Cortex of kidney (tissue), 1 donor: ENCODE measurements at places on chromosomes 16 and 17.

DNA sequence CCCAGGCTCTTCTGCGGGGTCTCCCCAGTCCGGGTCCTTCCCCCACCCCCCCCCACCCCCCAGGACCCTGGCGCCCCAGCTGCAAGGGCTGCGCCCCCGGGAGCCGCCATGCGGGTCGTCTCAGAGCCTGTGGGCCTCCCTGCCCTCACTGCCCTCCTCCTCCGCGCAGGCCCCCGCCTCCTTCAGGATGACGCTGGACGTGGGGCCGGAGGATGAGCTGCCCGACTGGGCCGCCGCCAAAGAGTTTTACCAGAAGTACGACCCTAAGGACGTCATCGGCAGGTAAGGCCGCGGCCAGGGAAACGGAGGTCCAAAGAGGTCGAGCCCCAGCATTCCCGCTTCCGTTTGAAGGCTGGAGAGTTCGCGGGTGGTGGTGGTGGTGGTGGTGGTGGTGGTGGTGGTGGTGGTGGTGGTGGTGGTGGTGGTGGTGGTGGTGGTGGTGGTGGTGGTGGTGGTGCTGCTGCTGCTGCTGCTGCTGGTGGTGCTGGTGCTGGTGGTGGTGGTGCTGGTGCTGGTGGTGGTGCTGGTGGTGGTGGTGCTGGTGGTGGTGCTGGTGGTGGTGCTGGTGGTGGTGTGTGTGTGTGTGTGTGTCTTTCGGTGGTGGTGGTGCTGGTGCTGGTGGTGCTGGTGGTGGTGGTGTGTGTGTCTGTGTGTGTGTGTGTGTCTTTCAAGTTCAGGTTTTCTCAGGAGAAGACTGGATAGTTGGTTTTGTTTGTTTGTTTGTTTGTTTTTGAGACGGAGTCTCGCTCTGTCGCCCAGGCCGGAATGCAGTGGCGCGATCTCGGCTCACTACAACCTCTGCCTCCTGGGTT, 615 bp downstream of the PHKG2 start:
- no peak for DNase-seq

DNA sequence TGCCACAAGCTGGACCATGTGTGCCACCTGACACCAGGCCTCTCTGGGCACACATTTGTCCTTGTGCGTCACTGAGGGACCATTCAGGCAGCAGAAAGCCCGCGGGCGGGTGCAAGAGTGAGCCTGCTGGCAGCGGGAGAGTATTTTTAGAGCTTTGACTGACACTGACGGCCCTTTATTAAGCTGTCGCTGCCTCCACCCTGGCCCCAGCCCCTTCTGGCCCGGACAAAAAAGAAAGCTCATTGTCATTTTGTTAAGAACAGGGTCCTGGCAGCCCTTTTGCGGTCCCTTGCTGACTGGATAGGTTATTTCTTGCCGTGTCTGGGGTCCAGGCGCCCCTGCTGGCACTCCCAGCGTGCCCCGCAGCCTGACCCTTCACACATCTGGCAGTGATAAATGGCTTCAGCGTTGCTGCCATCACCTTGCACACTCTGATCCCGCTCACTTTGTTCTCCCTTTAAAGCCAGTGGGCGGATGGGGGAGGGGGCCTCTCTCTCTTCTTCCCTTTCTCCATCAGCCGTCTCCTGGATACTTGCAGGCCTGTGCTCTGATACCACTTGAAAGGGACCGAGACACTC, 78.4 kb upstream of the NKD1 start:
- DNase-seq: no peak

- DNase-seq: no peak
Measured at GRCh38 chr17:73639322-73639721, 4.9 kb downstream of the SDK2 start.

GRCh38 chr17:17066021-17066420, 23.8 kb downstream of the MPRIP start:
- no peak for DNase-seq

GRCh38 chr17:18185832-18186626, 2.4 kb downstream of the ALKBH5 start:
- DNase-seq: no peak

DNA sequence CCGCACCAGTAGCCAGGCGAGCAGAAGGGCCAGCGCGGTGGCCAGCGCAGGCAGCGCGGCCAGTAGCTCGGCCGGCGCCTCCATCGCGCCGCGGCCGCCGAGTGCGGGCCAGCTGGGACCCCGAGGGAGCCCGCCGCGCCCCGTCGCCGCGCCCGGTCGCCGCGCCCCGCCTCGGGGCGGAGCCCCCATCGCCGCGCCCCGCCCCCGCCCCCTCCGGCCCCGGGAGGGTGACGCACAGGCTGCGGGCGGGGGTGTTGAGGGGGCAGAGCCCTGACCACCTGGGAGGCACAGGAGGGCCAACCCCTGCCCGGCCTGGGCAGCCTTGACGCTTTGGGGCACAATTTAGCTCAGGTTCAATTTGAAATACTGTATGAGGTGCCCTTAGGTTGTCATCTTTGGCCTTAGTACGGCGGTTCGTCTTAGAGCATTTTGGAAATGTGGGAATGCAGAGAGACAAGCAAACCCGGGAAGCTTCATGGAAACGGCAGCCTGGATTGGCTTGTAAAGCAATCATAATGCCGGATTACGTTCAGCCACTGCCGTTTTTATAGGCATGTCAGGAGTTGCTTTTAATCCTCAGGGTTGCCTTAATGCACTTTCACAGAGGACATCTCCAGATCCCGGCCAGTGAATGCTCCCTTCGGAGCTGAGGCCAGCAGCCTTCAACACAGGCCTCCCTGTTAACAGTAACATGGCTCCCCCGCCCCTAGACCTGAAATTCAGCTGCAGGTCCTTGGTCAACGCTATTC, at the start of gene MXRA7:
Gene MXRA7 (minus strand): TSS at position 103 of the 749 bp plus-strand sequence. CDS start 19 bp downstream, at position 84.
- no peak for DNase-seq

DNA sequence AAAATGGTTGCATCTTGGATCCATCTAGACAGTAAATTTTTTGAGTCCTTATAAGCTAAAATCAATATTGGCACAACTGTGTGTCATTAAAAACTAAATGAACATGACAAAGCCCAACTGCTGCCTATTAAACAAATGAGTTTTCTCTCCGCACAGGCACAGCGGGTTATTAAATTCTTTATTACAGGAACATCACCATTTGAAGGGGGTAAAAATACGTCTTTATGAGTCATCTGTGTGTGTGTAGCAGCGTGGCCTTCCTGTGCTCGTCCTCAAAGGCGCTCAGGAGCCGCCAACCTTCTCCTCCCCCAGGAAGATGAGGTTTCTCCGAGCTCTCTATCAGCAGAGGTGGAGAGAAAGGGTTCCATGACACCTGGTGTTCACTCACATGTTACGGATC, 62.6 kb upstream of the SDK2 start:
- no peak for DNase-seq

- no peak for DNase-seq
Measured at GRCh38 chr17:31568121-31568520, 176.6 kb downstream of the RAB11FIP4 start.

DNA sequence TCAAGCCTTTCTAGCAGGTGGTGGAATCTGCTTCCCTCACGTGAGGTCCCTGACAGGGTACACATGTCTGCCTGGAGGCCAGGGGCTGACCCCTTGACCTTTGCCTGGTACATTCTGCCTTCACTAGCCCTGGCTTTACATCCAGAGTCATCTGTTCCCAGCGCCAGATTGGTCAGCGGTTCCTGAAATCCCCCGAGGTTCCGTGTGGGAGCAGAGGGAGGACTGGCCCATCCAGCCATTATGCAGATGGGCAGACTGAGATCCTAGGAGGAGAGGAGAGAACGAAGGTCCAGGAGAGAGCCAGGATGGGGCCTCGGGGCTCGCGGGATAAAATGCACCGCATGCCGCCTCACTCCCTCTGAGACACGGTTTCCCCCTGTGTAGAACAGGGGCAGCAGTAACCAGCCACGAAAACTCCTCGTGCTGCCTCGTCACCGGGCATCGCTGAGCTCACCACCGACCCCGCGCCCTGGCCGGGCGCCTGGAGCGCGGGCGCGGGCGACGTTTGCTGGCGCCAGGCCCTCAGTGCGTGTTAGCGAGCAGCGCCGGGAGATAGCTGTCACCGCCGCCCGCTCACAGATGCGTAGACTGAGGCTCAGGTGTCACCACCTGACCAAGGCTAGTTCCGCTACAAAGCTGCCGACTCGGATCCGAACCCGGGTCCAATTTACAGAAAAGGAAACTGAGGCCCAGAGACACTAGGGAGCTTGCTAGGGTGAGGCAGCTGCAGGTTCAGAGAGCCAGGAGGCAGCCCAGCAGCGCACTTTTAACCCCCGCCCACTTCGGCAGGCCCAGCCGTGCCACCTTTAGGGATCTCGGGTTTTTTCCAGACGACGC, 811 bp upstream of the MAP2K3 start:
- DNase-seq: no peak

DNA sequence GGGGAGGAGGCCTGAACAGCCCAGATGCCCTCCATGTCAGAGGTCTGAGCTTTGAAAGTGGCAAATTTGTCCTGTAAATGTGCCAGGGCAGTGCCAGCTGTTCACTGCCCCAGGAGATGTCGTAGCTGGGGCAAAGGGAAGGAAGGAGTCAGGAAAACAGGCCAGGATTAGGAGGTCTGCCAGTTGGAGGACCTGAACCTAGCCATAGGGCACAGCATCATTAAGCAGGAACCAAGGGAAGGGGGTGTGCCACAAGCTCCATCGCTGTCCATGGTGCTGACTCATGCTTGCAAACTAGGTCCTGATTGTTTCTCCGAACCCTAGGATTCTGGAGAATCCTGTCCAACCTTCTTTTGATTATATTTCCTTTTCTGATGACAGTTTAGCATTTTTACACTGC, 124.2 kb downstream of the TMEM132E start:
- no peak for DNase-seq

DNA sequence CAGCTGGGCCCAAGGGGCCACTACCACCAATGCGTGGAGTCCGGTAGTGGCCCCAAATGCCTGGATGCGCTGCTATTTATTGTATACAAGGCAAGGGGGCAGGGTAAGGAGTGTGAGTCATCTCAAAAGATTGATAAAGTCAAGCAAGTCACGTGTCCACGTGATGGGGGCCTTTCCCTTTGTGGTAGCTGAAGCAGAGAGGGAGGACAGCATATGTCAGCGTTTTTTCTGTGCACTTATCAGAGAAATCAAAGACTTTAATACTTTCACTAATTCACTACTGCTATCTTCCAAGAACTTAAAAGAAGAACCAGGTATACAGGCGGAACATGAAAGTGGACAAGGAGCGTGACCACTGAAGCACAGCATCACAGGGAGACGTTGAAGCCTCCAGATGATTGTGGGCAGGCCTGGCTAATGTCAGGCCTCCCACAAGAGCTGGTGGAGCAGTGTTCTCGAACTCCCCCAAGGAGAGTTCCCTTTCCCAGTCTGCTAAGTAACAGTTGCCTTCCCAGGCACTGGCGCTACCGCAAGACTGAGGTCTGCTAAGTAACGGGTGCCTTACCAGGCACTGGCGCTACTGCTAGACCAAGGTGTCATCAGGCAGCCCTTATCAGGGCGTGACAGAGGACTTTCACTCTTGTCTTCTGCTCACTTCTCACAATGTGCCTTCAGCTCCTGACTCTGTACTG, 10.8 kb upstream of the ASB16 start:
- DNase-seq: no peak

GRCh38 chr17:78401891-78402290, 23.4 kb downstream of the PGS1 start:
- DNase-seq: no peak

DNA sequence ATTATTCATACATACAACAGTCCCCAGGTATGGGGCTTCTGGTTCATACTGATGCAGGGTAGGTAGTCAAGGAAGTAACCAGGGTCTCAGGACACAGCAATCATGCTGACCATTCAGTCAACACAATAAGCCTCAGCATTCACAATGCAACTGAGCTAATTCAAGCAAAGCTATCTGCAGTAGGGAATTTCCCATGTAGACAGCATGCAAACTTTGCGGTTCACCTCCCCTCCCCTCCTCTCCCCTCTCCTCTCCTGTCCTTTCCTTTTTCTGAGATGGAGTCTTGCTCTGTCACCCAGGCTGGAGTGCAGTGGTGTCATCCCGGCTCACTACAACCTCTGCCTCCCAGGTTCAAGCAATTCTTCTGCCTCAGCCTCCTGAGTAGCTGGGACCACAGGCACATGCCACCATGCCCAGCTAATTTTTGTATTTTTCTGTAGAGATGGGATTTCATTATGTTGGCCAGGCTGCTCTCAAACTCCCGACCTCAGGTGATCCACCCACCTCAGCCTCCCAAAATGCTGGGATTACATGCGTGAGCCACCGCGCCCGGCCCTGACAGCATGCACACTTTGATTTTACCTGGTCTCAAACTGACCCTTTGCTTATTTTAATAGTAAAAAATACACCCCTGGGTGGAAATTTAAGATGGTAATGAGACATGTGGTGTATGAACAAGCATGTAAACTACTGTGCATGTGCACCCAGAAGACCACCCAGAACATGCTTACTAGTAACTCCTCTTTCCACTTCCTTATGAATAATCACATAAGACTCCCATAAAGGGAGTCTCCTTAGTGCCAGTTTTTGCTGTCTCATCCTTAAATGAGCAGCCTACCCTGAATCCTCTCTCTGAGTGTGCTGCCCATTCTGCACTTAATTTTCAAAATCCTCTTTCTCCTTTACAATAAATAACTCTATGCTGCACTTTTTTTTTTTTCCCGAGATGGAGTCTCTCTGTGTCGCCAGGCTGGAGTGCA, 9.3 kb upstream of the RNF135 start:
- no peak for DNase-seq

DNA sequence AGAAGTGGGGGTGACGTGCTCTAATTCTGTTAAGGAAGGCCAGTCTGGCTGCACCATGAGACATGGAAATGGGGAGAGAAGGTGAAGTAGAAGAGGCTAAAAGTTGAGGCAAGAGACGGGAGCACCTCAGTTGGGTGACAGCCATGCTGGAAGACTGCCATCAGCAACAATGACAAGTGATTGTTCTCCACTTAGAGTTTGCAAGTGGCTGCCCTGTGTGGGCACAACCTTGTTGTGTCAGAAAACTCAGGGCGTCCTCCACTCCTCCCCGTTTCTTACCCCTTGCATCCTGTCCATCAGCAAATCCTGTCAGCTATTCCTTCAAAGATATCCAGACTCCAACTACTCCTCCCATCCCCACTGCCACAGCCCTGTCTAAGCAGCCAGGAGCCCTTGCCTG, 17.6 kb downstream of the CES1 start:
- DNase-seq: no peak

GRCh38 chr17:20189979-20190378, 180.8 kb downstream of the SPECC1 start:
- no peak for DNase-seq

- no peak for DNase-seq
Measured at GRCh38 chr17:12927001-12927400, 90.8 kb downstream of the ELAC2 start.

- DNase-seq: no peak
Measured at GRCh38 chr17:71656964-71657858, 463.6 kb upstream of the SOX9 start.

- no peak for DNase-seq
Measured at GRCh38 chr17:72446525-72447250, 325.9 kb downstream of the SOX9 start.
